H1 (cell line): ENCODE measurements at places on chromosomes 3 and 15. TPM values are rescaled to one million over a fixed set of nuclear protein-coding genes. Genes with fewer than 3 reads are reported as not detected.

- DNase-seq, result no peak
Observed at GRCh38 chr3:16911916-16912315, 27.2 kb downstream of the PLCL2 start.

- DNase-seq, result no peak
Observed at GRCh38 chr3:168025076-168025475, 70.6 kb downstream of the GOLIM4 start.

DNA sequence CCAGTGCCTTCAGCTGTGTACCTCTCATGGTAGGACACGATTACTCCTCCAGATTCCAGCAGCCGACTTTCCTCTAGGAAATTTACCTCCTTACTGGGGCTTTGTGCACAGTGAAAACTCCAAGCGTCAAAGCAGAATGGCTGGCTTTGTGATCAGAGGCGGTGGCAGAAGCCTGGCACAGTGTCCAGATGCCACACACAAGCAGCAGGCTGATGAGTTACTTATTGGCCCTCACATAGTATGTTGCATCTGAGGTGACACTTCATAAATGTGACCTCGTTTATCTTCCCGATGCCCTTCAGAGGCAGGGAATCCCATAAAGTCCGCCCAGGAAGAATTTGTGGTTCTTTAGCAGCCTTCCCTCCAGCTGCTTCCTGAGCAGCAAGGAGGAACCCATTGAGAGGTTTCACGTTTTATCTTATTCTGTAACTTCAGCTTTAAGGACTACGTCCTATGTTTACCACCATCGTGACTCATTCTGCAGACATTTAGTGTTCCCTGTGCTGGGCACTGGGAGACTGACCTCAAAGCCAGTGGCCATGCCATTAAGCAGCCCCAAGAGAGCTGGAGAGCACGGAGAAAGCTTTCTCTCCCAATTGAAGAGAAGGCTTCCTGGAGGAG, 107.1 kb upstream of the C15orf61 start:
- DNase-seq, result no peak

DNA sequence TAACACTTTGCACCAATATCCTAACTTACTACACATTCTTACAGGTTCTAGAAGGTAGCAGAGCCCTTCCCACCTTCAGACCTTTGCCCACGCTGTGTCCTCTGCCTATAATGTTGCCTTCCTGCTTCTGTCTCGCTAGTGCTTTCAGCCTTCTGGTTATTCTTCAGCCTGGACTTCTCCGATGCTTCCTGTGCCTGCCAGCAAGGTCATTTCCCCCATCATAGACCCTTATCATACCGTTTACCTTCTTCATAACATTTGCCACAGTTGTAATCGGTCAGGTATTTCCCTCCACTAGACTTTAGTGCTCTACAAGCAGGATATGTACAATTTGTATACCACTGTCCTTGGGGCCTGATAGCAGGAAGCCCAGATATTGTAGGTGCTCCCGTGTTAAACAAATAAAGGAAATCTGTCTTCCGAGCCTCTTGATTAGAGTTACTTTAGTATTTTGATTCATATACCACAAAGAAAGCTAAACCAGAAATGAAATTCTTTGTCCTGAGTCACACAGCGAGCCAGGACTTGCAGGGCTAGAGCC, 35.8 kb upstream of the CMTM7 start:
- DNase-seq, result no peak

DNA sequence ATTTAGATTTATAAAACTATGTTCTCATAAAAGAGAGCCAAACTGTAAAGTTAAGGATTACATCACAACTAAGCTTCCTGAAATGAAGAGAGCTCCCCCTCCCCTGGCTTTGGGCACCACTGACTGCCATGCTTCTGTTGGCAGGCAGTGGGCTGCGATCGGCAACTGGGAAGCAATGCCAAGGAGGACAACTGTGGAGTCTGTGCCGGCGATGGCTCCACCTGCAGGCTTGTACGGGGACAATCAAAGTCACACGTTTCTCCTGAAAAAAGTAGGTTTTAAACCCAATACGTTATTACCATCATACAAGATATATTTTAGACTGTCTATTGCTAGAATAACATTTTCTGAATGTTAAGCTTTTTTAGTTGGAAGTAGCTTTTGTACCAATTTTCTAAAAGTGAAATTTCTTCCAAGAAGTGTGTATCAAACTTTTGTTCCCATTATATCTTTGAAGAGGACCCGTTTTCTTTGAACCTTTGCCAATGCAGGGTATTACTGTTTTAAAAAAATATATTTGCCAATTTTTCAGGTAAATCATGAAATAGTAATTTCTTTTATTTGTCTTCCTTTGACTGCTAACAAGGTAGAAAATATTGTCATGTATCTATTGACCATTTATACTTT, 184.1 kb downstream of the ADAMTSL3 start:
- peak; percentile 64 for DNase-seq

DNA sequence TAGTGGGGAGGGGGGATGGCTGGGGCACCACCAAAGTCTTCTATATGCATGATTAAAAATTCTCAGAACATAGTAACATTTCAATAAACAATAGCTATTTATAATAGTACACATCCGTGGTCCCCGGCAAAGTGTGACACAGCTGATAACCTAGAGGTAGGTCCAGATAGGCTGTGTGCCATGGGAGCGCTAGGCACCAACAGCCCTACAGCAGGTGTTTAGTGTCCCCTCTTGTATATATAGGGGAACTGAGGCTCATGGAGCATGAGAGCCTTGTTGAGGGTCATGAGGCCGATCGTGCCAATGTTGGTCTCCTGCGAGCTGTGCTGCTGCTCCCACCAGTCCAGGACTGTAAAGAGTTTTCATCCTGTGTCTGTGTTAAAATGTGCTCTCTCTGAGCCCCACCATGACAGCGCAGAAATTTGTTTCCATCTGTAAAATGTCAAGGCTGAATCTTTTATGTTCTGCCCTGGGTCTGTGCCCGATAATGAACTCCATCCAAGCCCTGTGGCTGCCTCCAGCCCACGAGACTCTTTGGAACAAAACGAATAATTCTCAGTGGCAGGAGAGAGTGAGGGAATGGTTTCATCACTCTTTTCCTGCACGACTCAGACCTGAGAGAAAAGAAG, 14.5 kb downstream of the TMEM158 start:
- DNase-seq, result no peak

DNA sequence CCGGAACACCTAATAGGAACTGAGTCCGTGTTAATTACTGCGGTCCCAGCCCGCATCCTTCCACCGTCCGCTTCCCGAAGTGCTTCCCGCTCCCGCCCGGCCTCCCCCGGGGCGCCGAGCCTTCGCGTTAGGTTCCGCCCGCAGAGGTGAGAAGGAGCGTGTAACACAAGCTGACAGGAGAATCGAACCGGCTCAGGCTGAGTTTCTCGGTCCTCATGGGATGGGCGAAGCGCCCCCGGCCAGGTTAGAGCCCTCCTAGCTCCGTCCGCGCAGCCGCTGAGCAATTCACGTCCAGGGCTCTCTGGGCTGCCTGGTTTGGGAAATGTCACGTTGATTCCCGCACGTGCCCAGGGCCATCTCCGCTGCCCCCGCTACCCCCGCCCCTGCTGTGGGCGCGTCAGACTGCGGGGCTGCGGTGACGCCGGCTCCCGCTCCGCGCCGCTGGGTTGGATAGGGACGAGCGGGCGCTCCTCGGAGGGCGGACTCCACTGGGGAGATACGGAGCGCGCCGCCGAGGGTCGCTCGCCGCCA, 954 bp downstream of the CLDN11 start:
- no peak for DNase-seq

DNA sequence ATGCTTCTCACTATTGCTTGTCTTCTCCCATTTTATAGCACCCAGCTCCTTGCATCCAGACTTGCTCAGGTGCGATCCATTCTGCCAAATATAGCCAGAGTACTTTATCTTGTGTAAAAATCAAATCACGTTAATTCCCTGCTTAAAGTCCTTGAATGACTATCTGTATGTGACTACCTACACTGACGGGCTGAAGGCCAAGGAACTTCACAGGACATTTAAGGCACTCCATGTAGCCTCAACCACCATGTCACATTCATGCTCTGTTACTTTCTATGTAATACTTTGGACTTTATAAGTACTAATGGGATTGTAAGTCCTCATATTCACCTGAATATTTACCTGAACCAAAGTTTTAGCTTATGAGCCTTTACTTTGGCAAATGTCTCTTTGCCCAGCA, 489.9 kb downstream of the MECOM start:
- DNase-seq, result no peak

- no peak for DNase-seq
Observed at GRCh38 chr3:111870620-111871019, 11.6 kb downstream of the PHLDB2 start.

GRCh38 chr3:11335056-11335608, 62.9 kb downstream of the ATG7 start:
- DNase-seq, result no peak

- no peak for DNase-seq
Observed at GRCh38 chr3:101854608-101855304, 5.4 kb downstream of the NFKBIZ start.

- DNase-seq, result no peak
Observed at GRCh38 chr3:125132815-125133214, 77.0 kb upstream of the HEG1 start.

GRCh38 chr3:128910006-128910405, 30.6 kb downstream of the ACAD9 start:
- no peak for DNase-seq

GRCh38 chr3:127858937-127859336, 36.6 kb upstream of the MGLL start:
- no peak for DNase-seq

GRCh38 chr15:39022532-39023305, 458.1 kb upstream of the RASGRP1 start:
- no peak for DNase-seq

GRCh38 chr15:43985976-43986680, 159.3 kb downstream of the WDR76 start:
- DNase-seq, result no peak

GRCh38 chr3:183033746-183034145, 53.4 kb upstream of the DCUN1D1 start:
- no peak for DNase-seq

DNA sequence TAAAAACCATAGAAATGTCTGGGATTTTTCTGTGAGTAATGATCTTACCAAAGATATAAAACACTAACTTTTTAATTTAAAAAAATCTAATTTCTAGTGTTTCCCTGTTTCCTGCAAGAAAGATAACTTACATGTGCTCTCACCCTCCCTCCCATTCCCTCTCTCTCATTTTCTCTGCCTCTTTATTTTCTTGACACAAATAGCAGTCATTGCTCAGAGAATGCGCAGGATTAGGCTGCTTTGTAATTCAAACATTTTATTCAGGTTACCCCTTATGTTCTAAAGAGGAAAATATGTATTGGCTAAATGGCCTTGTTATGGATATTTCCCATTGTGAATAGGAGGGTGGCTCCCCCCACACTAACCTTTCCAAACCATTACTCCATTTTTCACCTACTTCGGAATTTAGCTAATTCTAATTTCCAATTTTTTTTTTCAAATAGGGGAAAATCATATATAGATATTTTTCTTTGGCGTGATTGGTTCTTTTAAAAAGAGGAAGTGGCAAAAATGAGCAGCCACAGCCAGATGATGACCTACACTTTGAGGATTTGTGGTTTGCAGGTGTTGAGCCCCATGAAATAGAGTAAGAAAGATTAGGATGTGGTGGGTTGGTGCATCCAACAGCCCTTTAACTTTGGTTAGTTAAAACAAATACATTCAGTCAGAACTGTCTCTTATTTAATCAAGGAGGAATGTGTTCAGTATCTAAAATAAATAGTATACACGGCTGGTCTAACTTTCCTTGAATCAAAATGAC, 554.4 kb downstream of the IGSF11 start:
- DNase-seq, result no peak

IL20RB gene
- polyA plus RNA-seq, result 1.8 and 3.3 TPM in 2 replicates

SAMD7 gene
- not detected in 2 replicates for polyA plus RNA-seq

GOLGA8A gene
- polyA plus RNA-seq, result 5.4 and 5.5 TPM in 2 replicates

TGFBR2 gene
- polyA plus RNA-seq, result 3.6 and 4.2 TPM in 2 replicates

MYEF2 gene
- 14.3 and 18.9 TPM in 2 replicates for polyA plus RNA-seq

IQCH gene
- polyA plus RNA-seq, result 0.33 and 0.60 TPM in 2 replicates

MAGEF1 gene
- polyA plus RNA-seq, result 26.5 and 29.5 TPM in 2 replicates
